Germinal center (tissue), 1 donor: ENCODE measurements at places on chromosomes 13 and 19.

GRCh38 chr13:30329009-30329585, 21.7 kb upstream of the KATNAL1 start:
- DNase-seq = no peak

- DNase-seq = no peak
These were observed 5.9 kb downstream of the KLF12 start for GRCh38 chr13:74128156-74128767.

DNA sequence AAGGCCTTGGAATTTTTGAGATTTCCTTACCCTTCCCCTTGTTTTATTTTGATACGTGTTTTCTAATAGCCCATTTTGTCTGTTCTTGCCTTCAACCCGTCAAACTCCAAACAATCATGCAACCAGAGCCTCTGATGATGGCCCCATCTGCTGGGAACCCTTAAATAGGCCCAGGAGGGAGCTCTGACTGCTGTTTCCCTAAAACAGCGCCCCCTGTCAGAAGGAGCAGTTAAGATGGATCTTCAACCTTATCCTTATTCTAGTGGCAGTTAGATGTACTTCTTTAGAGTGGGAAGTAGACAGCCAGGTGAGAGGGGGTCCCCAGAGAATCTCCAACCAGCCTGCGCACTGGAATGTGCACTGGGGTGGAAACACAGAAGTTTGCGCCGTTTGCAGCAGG, 1031.0 kb upstream of the PCDH9 start:
- DNase-seq = no peak

GRCh38 chr13:102452836-102453235, 51.0 kb upstream of the FGF14 start:
- no peak for DNase-seq

DNA sequence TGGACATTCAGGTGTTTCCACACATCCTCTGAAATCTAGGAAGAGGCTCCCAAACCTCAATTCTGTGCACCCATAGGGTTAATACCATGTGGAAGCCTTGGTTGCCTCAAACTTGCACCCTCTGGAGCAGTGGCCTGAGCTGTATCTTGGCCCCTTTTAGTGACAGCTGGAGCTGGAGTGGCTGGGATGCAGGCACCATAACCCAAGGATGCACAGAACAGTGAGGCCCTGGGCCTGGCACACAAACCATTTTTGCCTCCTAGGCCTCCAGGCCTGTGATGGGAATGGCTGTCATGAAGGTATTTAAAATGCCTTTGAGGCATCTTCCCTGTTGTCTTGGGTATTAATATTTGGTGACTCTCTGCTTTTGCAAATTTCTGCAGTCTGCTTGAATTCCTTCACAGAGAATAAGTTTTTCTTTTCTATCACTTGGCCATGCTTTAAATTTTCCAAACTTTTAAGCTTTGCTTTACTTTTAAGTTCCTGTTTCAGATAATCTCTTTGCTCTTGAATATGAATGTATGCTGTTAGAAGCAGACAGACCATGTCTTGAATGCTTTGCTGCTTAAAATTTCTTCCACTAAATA, 1594.5 kb upstream of the PCDH20 start:
- no peak for DNase-seq

- no peak for DNase-seq
These were observed 1078.9 kb downstream of the SLITRK1 start for GRCh38 chr13:82803341-82803740.

DNA sequence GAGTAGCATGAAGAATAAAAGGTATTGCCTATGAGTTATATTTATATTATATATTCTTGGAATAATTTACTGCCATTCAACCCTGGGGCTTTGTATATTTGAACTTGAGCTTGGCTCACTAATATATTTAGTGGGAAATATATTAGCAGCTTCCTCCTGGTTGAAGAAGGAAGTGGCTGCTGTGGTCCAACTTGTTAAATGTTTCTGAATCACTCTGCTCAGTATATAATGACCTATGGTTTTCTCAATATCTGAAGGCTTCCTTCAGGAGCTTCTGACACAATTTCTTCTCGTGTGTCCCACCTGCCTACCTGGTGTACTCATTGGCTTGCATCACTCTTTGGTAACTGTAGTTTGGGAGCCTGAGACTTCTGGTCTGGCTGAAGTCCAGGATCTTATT, 646.4 kb downstream of the TBC1D4 start:
- DNase-seq = no peak

DNA sequence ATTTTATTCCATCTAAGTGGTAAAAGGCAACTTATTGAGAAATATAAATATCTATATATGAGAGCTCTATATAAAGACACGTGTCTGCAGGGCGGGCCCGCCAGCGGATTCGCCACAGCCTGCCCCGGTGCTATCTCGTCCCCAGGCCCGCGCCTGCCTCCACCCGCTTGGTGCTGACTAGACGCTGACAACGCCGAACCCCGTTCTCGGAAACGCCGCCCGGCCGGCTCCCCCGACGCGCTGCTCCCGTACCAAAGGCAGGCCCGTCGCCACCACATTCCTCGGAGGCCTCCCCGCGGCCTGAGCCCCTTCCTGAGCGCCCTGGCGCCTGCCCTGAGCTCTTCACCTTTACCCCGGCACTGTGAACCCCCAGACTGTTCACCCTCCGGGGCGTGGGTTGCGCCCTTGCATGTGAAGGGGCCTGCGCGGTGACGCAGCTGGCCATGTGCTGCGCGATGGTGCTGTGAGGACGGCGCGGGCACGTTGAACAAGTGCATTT, 6.0 kb downstream of the PLEKHJ1 start:
- no peak for DNase-seq

GRCh38 chr13:93577105-93577504, 350.5 kb downstream of the GPC6 start:
- no peak for DNase-seq

- DNase-seq = no peak
These were observed 20.4 kb upstream of the CPB2 start for GRCh38 chr13:46124967-46125933.

GRCh38 chr13:112392719-112393118, 16.6 kb downstream of the SPACA7 start:
- DNase-seq = no peak

GRCh38 chr13:80962855-80963254, 621.9 kb upstream of the SPRY2 start:
- DNase-seq = no peak

- no peak for DNase-seq
These were observed 96.4 kb downstream of the ZDHHC20 start for GRCh38 chr13:21362741-21363140.

GRCh38 chr13:87208636-87209035, 462.5 kb upstream of the SLITRK5 start:
- DNase-seq = no peak

- no peak for DNase-seq
These were observed 163.9 kb downstream of the DACH1 start for GRCh38 chr13:71703138-71703537.

- DNase-seq = no peak
These were observed 8.1 kb downstream of the DGKH start for GRCh38 chr13:42056583-42056982.

DNA sequence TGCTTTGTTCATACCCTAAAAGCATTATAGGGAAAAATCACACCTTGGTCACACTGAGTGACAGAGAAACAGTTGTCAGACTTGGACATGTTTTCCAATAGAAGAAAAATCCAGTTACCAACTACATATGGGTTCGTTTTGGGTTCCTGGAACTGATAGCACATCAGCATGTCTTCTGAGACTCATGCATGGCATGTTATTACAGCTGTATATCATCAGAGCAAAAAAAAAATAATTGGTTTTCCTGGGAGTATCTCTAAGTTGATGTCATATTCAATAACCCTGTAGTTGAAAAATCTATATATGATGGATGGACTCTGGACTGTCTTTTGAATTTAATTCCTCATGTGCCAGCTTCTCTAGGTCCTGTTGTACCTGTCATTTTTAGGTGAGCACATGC, 211.6 kb downstream of the DNAJC15 start:
- no peak for DNase-seq

- peak; percentile 71 for DNase-seq
These were observed at the start of gene FXYD5 for GRCh38 chr19:35154525-35155406. FXYD5 (plus strand) TSS chr19:35154735; CDS start chr19:35155551, 816 bp downstream.

DNA sequence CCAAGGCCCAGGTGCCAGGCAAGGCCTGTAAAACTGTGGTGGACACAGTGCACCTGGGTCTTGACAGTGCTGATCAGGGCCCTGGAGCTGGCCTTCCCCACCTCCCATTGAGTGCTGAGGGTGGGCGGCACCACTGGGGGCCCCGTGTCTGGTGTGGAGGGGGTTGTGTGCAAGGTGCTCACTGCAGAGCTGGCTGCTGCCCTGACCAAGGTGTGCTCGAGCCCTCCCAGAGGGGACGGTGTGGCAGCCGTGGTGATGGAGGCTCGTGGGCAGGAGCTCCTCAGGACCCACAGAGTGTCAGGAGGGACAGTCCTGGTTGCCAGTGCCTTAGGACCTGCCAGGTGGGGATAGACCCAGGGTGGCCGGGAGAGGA, 23.0 kb downstream of the ATP4B start:
- no peak for DNase-seq

DNA sequence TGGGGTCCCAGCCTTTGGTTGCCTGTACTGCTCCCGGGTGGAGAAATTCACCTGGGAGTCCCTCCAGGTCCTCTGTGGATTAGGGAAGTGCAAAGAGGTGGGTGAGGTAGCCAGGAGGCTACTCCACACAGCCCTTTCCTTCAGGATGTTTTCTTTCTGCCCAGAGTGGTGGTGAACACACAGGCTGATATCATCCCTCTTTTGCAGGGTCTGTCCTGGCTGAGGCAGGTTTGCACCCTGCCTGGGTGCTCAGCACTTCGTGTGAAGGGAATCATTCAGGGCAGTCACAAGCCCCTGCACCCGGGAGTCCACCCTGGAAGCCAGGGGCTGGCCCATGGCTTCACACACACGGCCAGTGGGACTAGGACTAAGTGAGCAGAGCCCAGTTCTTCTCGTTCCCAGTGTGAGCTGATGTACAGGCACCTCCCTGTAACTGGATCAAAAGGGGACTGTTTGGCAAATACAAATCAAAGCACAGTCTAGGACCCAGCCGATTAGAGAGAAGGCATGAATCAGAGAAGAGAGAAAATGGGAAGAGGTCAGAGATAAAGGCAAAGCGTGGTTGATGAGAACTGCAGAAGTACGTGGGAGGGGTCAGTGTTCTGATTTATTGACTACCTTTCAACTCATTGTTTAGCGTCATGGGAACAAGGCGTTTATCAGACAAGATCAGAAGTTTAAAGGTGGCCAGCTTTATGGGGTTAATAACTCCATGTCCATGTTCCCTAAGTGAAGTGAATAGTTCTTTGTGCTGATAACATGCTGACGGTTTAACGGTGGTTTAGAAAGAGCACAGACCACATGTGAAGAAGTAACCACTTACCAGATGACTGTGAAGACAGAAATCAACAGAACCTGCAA, 30.4 kb upstream of the SPATA13 start:
- no peak for DNase-seq

DNA sequence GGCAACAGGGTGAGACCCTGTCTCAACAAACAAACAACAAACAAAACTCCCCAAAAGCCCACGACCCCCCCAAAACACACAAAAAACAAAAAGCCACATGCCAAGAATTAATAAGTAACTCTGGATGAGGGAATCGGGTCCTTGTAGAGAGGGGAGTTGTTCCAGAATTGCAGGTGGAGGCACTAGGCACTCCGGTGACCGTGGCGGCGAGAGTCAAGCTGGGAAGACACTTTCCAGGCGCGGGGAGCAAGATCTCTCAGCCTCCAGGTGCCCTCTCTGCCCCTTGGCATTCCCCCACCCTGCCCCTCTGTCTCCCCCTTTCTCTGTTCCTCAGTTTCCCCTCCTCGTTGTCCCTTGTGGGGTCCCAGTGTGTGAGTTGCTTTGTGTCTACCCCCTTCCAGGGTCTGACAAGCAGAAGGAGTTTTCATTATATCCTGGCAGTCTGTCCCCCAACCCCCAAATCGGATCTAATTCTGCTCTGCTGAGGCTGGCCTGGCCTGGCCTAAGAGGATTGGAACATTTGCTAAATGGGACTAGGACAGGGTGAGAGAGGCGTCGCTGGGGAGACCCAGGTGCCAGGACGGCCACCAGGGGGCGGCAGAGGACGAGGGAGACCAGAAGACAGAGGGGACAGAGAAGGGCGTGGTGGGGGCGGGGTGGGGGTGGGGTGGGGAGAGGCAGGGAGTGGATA, 8.3 kb upstream of the CRX start:
- peak; percentile 66 for DNase-seq

DNA sequence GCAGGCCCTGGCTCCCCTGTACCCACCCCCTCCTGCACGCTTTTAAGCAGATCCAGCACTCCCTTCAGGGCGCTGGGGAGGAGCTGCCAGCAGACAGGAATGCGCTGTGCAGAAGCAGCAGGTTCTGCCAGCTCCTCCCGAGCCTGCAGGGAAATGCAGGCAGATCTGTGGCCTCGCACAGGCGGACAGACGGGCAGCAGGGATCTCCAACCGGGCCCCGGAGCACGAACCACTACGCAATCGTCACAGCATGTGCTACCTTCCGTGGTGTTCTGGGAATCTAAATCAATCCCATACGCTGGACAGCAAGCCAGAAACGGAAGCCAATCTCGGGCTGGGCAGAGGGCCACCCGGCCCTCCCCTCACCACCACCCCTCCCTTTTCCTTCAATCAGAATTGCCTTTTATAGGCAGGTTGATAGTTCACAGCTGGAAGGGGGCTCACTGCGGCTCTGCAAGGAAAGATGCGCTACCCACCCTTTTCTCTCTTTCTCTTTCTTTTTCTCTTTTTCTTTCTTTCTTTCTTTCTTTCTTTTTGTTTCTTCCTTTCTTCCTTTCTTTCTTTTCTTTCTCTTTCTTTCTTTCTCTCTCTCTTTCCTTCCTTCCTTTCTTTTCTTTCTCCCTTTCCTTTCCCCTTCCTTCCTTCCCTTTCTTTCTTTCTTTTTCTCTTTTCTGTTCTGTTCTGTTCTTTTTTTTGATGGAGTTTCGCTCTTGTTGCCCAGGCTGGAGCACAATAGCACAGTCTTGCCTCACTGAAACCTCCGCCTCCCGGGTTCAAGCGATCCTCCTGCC, 99.9 kb downstream of the GNG7 start:
- no peak for DNase-seq

GRCh38 chr19:39701291-39701690, 3.0 kb upstream of the LGALS14 start:
- DNase-seq = no peak

- peak; percentile 77 for DNase-seq
These were observed 50.4 kb downstream of the MYO9B start for GRCh38 chr19:17125728-17126677.

GRCh38 chr19:37087110-37087509, 8.9 kb downstream of the ZNF420 start:
- DNase-seq = no peak

- DNase-seq = no peak
These were observed 1.7 kb downstream of the FCGRT start for GRCh38 chr19:49514151-49514550.

GRCh38 chr13:29791997-29792780, 58.2 kb downstream of the UBL3 start:
- no peak for DNase-seq

- DNase-seq = peak; percentile 76
These were observed 61.4 kb upstream of the NFIC start for GRCh38 chr19:3304871-3305423.

GRCh38 chr13:40283666-40284065, 382.8 kb downstream of the FOXO1 start:
- DNase-seq = no peak

GRCh38 chr13:105370011-105370650, 1165.3 kb downstream of the EFNB2 start:
- no peak for DNase-seq
